Activated CD8-positive, alpha-beta T cell treated with anti-CD3 and anti-CD28 coated beads for 36 hours (primary cell): ENCODE measurements at places on chromosomes 16 and 17.

- H3K27me3 ChIP-seq: peaks cover 1% of the 10 kb centered on the region
- no peaks in the 10 kb centered on the region for H3K36me3 ChIP-seq
- H3K4me1 ChIP-seq: no peaks in the 10 kb centered on the region
- DNase-seq: no peak
- no peak overlapping the region for H3K4me3 ChIP-seq
Measured at GRCh38 chr17:41659427-41660212, 29.1 kb upstream of the EIF1 start.

GRCh38 chr17:80923211-80924110 lies 68.2 kb upstream of the CHMP6 start:
- H3K4me1 ChIP-seq: no peaks in the 10 kb centered on the region
- peaks cover 10% of the 10 kb centered on the region for H3K36me3 ChIP-seq
- no peak overlapping the region for H3K4me3 ChIP-seq
- no peak overlapping the region for H3K27ac ChIP-seq
- no peak for DNase-seq

DNA sequence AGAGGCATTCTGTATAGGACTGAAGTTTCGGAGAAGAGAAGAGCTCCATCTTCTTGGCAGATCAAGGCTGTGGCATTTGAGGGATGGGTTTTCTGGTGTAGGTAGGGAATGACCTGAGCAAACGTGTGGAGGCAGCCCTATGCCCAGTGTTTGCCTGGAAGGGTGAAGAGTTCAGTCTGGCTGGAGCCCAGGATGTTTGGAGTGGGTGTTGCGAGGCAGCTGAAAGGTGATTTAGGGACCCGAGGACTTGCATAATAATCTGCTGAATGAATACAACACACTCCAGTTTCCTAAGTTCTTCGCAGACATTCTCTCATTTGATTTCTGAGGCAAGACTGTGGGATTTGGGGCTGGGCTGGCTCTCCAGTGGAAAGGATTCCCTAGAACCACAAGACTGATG lies 186.2 kb downstream of the CYLD start:
- H3K4me1 ChIP-seq: no peaks in the 10 kb centered on the region
- DNase-seq: no peak
- H3K27ac ChIP-seq: no peak overlapping the region
- peaks cover 6% of the 10 kb centered on the region for H3K27me3 ChIP-seq

GRCh38 chr17:48068491-48068961 lies 20.4 kb downstream of the NFE2L1 start:
- H3K4me1 ChIP-seq: no peaks in the 10 kb centered on the region
- DNase-seq: peak; percentile 38
- peaks cover 28% of the 10 kb centered on the region for H3K36me3 ChIP-seq
- no peak overlapping the region for H3K4me3 ChIP-seq
- no peak overlapping the region for H3K27ac ChIP-seq

- no peaks in the 10 kb centered on the region for H3K27me3 ChIP-seq
- no peak overlapping the region for H3K4me3 ChIP-seq
- H3K36me3 ChIP-seq: no peaks in the 10 kb centered on the region
- DNase-seq: no peak
- no peaks in the 10 kb centered on the region for H3K4me1 ChIP-seq
Measured at GRCh38 chr16:81413245-81413990, 31.2 kb upstream of the CMIP start.

GRCh38 chr17:83103200-83103942 lies 24.0 kb downstream of the METRNL start:
- DNase-seq: peak; percentile 43
- no peak overlapping the region for H3K4me3 ChIP-seq
- H3K27me3 ChIP-seq: peaks cover 15% of the 10 kb centered on the region
- H3K36me3 ChIP-seq: no peaks in the 10 kb centered on the region
- H3K27ac ChIP-seq: no peak overlapping the region
- peaks cover 7% of the 10 kb centered on the region for H3K4me1 ChIP-seq

GRCh38 chr17:40168262-40168832 lies 8.9 kb upstream of the RAPGEFL1 start:
- H3K36me3 ChIP-seq: peaks cover 44% of the 10 kb centered on the region
- H3K4me1 ChIP-seq: peaks cover 7% of the 10 kb centered on the region
- peak overlapping the region; percentile 36 for H3K27ac ChIP-seq
- no peaks in the 10 kb centered on the region for H3K27me3 ChIP-seq
- no peak overlapping the region for H3K4me3 ChIP-seq

- DNase-seq: no peak
- peaks cover 22% of the 10 kb centered on the region for H3K4me1 ChIP-seq
- H3K27ac ChIP-seq: no peak overlapping the region
- H3K36me3 ChIP-seq: peaks cover under 1% of the 10 kb centered on the region
- H3K27me3 ChIP-seq: no peaks in the 10 kb centered on the region
- H3K4me3 ChIP-seq: no peak overlapping the region
Measured at GRCh38 chr16:1779741-1780676, 2.4 kb downstream of the SPSB3 start.

- no peak overlapping the region for H3K4me3 ChIP-seq
- H3K4me1 ChIP-seq: no peaks in the 10 kb centered on the region
- no peaks in the 10 kb centered on the region for H3K27me3 ChIP-seq
Measured at GRCh38 chr16:13038591-13038990, 137.2 kb downstream of the SHISA9 start.

GRCh38 chr16:66007717-66008116 lies 358.8 kb upstream of the CDH5 start:
- DNase-seq: no peak
- H3K27ac ChIP-seq: no peak overlapping the region
- no peak overlapping the region for H3K4me3 ChIP-seq
- no peaks in the 10 kb centered on the region for H3K36me3 ChIP-seq
- no peaks in the 10 kb centered on the region for H3K4me1 ChIP-seq
- no peaks in the 10 kb centered on the region for H3K27me3 ChIP-seq

DNA sequence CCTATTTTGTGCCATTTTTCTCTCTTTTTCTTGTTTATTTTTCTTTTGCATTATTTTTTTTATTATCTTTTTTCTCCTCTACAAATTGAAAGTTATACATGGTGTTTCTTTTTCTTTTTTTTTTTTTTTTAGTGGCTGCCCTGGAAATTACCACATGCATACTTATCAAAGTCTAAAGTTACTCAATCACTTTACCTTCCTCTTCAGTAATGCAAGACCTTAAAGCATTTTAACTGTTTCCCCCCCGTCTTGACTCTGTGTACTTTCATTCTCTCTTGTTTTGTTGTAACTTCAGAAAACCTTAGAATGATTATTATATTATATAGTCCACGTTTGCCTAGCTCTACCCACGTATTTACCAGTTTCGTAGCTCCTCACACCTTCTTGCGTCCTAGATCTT lies 33.3 kb upstream of the SMPD3 start:
- no peaks in the 10 kb centered on the region for H3K27me3 ChIP-seq
- H3K4me3 ChIP-seq: no peak overlapping the region
- no peaks in the 10 kb centered on the region for H3K36me3 ChIP-seq
- no peak for DNase-seq

DNA sequence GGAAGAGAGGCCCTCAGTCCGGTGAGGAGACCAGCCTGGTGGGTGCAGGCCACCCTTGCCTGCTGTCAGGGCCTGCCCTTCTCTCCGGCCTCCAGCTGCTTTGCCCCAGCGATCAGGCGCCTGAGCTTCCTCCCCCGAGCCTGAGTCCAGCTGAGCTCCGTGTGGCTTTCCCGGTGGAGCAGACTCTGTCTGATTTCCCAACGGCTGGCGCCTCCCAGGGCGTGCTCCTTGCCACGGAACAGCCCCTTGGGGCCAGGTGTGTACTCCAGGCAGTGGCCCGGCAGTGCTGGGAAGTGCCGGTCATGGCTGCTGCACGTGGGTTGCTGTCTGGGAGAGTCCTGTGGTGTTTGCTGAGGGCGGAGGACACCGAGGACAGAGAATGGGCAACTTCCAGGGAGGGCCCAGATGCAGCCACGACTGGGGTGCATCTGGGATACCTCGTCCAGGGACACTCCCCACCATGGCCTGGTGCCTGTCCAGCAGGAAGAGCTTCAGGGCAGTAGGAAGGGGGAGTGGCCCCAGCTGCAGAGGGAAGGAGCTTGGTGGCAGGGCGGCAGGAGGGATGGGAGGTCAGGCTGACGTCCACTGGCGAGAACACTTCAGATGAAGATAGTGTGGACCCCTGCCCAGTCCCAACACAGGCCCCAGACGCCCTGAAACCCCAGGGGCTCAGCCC lies 22.5 kb downstream of the METRNL start:
- H3K27ac ChIP-seq: no peak overlapping the region
- H3K4me1 ChIP-seq: peaks cover 7% of the 10 kb centered on the region
- H3K4me3 ChIP-seq: no peak overlapping the region
- no peak for DNase-seq
- H3K27me3 ChIP-seq: peaks cover 15% of the 10 kb centered on the region

GRCh38 chr17:82435601-82436583 lies 14.7 kb downstream of the CYBC1 start:
- H3K4me3 ChIP-seq: no peak overlapping the region
- H3K27ac ChIP-seq: no peak overlapping the region
- H3K27me3 ChIP-seq: no peaks in the 10 kb centered on the region
- H3K36me3 ChIP-seq: no peaks in the 10 kb centered on the region
- no peaks in the 10 kb centered on the region for H3K4me1 ChIP-seq
- DNase-seq: no peak

GRCh38 chr17:75561927-75562603 lies 25.5 kb upstream of the MYO15B start:
- H3K36me3 ChIP-seq: no peaks in the 10 kb centered on the region
- DNase-seq: no peak
- H3K4me1 ChIP-seq: no peaks in the 10 kb centered on the region
- no peak overlapping the region for H3K4me3 ChIP-seq
- no peak overlapping the region for H3K27ac ChIP-seq

DNA sequence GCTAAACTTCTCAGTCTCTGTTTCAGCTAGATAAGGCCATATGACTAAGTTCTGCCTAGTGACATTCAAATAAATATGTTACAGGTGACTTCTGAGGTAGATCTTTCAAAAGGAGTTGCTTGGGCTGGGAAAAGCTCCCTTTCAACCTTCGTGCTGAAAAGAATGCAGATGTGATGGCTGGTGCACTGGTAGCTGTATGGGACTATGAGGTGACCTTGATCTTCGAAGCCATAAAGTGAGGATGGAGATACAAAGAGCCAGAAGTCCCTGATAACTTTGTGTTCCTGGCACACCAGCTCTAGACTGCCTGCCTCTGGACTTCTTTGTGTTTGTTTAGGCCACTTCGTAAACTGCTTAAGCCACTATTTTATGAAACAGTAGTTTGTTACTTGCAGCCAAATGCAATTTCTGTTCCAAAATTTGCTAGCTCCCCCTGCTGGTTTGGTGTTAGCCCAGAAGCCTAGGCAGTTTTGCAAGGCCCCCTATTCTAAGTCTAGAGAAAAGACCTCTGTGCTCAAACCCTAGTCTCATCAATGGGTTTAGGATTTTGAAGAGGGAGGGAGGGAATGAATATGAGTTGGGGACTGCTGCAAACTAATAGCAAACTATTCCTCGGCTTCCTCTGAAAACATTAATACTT lies 23.3 kb upstream of the ERCC4 start:
- H3K4me1 ChIP-seq: no peaks in the 10 kb centered on the region
- no peak overlapping the region for H3K4me3 ChIP-seq
- no peak overlapping the region for H3K27ac ChIP-seq

GRCh38 chr17:48621410-48622392 lies 4.5 kb downstream of the HOXB9 start:
- peaks cover 22% of the 10 kb centered on the region for H3K4me1 ChIP-seq
- no peak for DNase-seq
- H3K27me3 ChIP-seq: peaks cover 76% of the 10 kb centered on the region
- H3K4me3 ChIP-seq: no peak overlapping the region
- H3K27ac ChIP-seq: no peak overlapping the region
- H3K36me3 ChIP-seq: no peaks in the 10 kb centered on the region

DNA sequence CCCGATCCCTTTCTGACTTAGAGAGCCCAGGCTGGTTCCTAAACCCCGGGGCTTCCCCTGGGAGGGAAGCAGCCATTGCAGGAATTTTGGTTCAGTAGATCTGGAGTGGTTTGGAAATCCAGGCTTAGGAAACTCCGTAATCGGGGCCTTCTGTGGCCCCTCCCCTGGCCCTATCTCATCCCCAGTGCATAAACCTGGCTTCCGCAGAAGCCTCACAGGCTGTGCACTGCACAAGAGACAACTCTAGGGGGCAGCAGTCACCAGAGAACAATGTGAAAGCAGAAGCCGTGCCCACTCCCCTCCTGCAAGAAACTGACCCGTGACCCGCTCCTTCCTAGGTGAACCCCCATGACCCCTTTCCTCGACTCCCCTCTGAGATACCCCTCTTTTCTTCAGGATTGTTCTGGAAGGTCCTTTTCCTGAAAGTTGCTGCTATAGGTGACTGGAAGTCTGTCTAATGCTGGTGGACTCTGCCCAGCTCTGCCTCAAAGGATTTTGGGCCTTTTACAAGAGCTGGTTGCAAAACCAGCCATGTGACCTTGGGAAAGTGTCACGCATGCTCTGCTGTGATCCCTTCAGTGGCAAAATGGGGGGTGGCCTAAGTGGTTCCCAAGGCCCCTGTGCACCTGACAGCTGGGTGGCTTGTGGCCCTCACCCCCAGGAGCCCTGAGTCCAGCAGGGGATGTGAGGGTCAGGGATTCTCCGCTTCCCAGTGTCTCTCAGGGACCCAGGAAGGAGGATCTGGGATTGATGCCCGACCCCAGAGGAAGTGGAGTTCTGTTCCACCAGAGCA lies 14.4 kb downstream of the GUCY2D start:
- DNase-seq: peak; percentile 77
- H3K27ac ChIP-seq: no peak overlapping the region
- H3K4me3 ChIP-seq: peak overlapping the region; percentile 64
- H3K4me1 ChIP-seq: peaks cover 11% of the 10 kb centered on the region

DNA sequence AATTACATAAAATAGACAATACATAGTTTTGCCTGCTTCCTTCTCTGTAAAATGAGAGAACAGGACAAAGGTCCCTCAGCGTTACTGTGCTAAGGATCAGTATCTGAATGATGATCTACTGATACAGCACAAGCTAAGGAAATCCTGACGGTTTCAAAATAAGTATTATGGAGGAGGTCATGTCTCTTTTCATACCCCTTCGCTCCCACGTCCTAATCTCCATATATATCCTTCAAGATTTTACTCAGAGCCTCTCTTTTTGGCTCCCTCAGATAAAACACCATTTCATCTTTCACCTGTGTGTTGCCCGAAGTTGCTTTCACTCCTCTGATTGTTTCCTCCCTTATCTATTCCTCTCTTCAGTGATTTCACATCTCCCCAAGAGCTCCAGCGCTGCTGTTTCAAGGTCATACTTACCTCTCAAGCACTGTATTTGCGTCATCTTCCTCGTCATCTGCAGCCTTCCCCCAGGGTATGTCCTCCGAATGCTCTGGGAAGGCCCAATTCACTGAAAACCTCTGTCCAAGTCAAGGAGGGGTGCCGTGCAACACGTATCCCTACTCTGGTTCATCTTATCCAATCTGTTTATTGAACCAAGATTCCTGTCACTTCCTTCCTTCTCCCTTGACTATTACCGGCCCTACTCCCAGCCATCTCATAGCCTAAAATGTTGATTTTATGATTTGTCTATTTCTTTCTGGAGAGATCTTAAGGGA lies 1.2 kb upstream of the BLTP2 start:
- peaks cover 40% of the 10 kb centered on the region for H3K4me1 ChIP-seq
- peak overlapping the region; percentile 68 for H3K27ac ChIP-seq
- no peak for DNase-seq
- H3K27me3 ChIP-seq: no peaks in the 10 kb centered on the region

DNA sequence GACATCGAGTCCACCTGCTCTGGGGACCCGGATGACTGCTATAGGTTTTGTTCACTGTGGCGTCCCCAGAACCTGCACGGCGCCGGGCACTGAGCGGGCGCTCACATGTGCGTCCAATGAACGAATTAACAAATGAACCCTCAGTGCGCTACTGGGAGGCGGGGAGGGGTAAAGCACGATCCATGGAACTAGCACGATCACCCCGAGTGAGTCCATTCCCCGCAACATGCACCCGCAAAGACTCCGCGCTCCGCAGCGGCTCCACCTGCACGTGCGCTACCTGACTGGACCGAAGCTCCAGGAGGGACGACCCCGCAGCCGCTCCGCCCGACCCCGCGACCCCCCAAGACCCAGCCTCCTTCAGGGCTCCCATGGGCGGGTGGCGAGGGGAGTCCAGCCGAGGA lies 491 bp downstream of the TRAP1 start:
- H3K27ac ChIP-seq: peak overlapping the region; percentile 94
- peak; percentile 62 for DNase-seq
- H3K27me3 ChIP-seq: no peaks in the 10 kb centered on the region
- H3K4me1 ChIP-seq: peaks cover 37% of the 10 kb centered on the region
